ENCODE measurements at places on chromosomes 2 and 18. TPM values are rescaled to one million over a fixed set of nuclear protein-coding genes. Genes with fewer than 3 reads are reported as not detected.

Gene NPAS2
- 54.0 TPM for total RNA-seq

Gene RUFY4
- total RNA-seq = not detected

Gene STON1
- 6.7 TPM for total RNA-seq

Gene LNPK
- 44.0 TPM for total RNA-seq

Gene CGREF1
- total RNA-seq = 0.48 TPM

Gene MC4R
- total RNA-seq = not detected

Gene MAP2
- total RNA-seq = 42.1 TPM

Gene TBR1
- total RNA-seq = 0.05 TPM

Gene EGR4
- total RNA-seq = not detected

Gene KCNG2
- total RNA-seq = 0.32 TPM

Gene DBI
- 251 TPM for total RNA-seq

Gene DPP4
- total RNA-seq = 3.4 TPM

Gene PLEKHH2
- 5.2 TPM for total RNA-seq

Gene LIMS4
- 4.5 TPM for total RNA-seq

Gene UGT1A4
- not detected for total RNA-seq

Gene SERPINB10
- total RNA-seq = not detected

Gene ZNF892
- total RNA-seq = 4.8 TPM

Gene CKAP2L
- total RNA-seq = 0.30 TPM

Gene RAB27B
- total RNA-seq = 0.08 TPM

Gene C2orf92
- 4.6 TPM for total RNA-seq

Gene GALR1
- total RNA-seq = 0.08 TPM

Gene LAMA3
- 3.0 TPM for total RNA-seq

Gene ALPP
- total RNA-seq = not detected
